ENCODE measurements at places on chromosomes 7 and 10. TPM values are rescaled to one million over a fixed set of nuclear protein-coding genes. Genes with fewer than 3 reads are reported as not detected.

DNA sequence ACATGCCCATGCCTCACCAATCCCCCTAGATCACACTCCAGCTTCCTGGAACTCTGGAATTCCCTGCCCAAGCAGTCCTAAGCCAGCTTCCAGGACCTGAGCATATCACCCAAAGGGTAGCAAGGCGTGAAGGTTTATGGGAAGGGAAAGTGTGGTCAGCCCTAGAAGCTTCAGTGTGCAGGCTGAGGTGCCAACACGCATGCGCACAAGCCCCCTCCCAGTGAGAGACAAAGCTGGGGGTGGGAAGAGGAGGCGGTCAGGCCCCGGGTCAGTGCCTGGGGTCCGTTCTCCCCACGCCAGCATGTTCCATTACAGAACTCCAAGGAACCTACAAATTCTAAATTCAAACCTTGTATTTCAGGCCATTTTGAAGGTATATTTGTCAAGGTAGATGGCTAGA lies 103.6 kb upstream of the C7orf33 start:
- ATAC-seq, result no peak

GRCh38 chr10:80144696-80145131 lies 12.2 kb downstream of the PLAC9 start:
- ATAC-seq, result peak; percentile 28

CYP51A1 gene
- total RNA-seq, result 134 TPM

- no peak for ATAC-seq
Observed at GRCh38 chr7:147509541-147510200, 1080.9 kb upstream of the C7orf33 start.

GSAP gene
- total RNA-seq, result 9.8 TPM

ARPC1B gene
- 53.0 TPM for total RNA-seq

DNA sequence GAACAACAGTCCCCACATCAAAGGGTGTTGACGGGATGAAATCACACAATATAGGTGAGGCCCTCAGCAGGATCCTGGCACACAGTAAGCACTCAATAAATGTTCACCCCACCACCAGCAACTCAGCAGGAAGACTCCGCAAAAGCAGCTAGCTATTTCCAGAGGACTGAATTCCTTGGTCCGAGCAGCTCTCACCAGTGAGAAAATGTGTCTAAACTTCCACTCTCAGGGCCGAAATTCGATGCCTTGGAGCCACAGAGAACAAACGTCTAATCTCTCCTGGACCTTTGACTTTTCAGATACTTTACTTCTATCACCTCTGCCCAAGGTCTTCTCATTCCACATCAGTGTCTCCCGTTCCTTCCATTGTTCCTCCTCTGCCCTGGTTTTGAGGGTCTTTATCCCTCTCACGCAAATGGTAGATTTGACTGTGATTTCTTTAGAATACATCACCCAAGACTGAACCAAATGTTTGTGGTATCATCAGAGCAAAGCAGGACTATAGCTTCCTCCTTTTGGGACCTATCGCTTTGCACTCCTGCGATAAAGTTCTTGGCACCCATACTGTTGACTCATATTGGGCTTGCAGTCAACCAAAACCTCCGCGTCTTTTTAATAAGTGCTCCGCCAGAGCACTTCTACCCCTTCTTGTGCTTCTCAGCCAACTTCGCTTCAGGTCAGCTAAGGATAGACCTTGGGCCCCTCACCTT lies 903 bp upstream of the NT5C2 start:
- peak; percentile 65 for ATAC-seq

DNA sequence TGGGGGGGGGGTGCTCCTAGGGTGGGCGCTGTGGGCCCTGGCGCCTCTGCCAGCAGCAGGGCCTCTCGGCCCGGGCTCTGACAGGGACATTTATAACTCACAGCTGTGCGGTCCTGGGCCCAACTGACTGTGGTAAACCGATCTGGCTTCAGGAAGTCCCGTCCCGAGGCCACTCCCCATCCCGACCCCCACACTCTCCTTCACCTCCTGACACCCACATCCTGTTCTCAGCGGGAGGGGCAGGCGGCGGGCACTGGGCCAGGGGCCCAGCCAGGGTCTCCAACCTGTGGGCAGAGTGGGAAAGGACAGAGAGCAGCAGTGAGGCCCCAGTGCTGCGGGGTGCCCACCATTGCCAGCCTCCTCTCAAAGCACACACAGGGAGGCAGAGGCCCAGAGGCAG lies 69.1 kb downstream of the ZMIZ1 start:
- peak; percentile 19 for ATAC-seq

ZNF248 gene
- total RNA-seq, result 3.2 TPM

- ATAC-seq, result no peak
Observed at GRCh38 chr10:75229971-75230370, 5.8 kb downstream of the COMTD1 start.

DNA sequence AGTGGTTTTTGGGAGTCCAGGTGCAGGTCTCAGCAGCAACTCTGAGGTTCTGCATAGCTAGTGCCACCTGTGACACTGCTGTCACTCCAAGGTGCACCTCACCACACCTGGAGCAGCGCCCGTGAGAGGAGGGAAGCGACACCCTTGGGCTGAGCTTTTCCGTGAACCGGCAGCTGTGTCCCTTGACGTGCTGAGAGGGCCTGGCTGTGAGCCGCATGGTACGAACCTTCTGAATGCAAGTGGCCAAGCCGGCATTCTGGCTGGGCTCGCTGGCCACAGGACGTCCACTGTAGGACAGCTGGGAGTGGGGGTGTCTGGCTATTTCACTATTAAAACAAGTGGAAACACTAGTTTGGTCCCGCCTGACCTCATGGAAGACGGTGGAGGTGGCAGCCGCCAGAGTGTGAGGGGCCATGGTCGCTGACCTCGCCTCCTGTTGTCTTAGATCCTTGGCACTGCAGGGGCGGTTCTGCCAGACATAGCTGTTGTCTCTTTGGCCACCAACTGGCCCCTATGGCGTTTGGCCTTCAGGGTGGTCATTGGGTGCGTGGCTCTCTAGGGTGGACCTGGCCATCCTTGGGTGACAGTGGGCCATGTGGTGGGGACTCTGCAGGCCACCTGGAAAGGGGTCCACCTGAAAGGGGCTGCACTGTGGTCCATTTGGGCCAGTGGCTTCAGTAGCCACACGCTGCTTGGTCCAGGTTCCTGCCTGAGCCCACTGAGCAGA lies 12.9 kb downstream of the INPP5A start:
- ATAC-seq, result no peak

DNA sequence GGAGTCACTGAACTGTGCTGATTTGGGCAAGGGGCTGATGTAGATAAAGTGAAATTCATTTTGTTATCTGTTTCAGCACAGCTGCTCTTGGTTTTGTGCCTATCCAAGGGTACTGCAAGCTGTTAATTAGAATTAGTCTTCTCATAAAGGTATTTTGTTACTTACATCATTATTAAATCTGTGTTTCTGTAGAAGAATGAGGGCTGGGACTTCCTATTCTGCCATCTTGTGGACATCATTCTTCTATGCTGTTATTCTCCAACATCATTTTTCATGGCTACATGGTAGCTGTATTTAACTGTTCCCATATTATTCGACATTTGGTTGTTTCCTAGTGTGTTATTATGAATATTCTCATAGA lies 76.2 kb upstream of the CCDC71L start:
- no peak for ATAC-seq

GRCh38 chr10:6667679-6668270 lies 87.7 kb upstream of the PRKCQ start:
- peak; percentile 51 for ATAC-seq

- peak; percentile 72 for ATAC-seq
Observed at GRCh38 chr7:44145969-44146911, 5.1 kb upstream of the MYL7 start.

FXYD4 gene
- not detected for total RNA-seq

DNA sequence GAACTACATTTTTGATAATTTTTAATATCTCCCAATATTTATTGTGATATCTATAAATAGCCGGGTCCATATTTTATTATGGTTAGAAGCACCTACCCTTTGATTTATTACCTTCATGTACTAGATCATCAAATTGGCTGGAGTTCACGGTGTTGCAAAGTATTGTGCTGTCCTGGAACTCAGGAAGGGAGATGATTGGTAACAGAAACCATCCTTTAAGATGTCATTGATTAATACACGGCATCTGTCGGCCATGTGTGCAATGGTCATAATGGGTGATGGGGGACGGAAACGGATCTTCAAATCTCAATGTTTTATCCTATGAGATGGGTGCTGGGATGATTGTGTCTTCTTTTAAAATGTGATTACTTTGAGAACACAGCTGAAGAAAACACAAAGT lies 157.0 kb downstream of the NEBL start:
- no peak for ATAC-seq

GHRHR gene
- not detected for total RNA-seq

DNA sequence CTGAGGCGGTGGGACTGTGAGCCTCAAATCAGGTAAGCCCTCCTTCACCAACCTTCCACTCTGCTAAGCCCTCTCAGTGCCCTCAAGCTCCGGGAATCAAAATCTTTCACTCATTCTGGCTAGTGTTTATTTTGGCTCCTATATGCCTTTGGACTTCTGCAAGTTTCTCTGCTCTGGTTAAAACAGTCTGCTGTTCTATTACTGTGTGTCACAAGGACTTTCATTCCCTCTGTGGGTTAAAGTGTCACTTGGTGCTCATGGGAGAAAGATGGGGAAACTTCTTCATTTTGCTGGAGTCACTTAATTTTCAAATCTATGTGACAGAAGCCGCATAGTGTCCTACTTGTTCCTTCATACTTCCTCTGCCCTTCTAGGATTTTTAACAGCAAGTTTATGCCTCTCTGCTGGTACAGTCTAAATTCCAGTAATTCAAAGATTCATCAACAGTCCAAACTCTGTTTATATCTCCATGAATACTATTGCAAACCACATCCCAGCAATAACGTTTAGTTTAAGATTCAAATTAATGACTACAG lies 61.3 kb downstream of the CD36 start:
- no peak for ATAC-seq

GRCh38 chr10:47140761-47141348 lies 159.1 kb upstream of the GDF10 start:
- no peak for ATAC-seq

VAX1 gene
- total RNA-seq, result 0.12 TPM

Measured in esophagus mucosa (tissue), 1 donor.